ENCODE measurements at places on chromosomes 7 and 10. TPM values are rescaled to one million over a fixed set of nuclear protein-coding genes. Genes with fewer than 3 reads are reported as not detected.
A peak's percentile ranks its signal among the peaks of the same experiment; 100 is the strongest.

The TBXAS1 gene
- 19.1 TPM for total RNA-seq

The C10orf143 gene
- 4.8 TPM for total RNA-seq

The ECHDC3 gene
- total RNA-seq = 8.6 TPM

The MGAM2 gene
- 2.9 TPM for total RNA-seq

DNA sequence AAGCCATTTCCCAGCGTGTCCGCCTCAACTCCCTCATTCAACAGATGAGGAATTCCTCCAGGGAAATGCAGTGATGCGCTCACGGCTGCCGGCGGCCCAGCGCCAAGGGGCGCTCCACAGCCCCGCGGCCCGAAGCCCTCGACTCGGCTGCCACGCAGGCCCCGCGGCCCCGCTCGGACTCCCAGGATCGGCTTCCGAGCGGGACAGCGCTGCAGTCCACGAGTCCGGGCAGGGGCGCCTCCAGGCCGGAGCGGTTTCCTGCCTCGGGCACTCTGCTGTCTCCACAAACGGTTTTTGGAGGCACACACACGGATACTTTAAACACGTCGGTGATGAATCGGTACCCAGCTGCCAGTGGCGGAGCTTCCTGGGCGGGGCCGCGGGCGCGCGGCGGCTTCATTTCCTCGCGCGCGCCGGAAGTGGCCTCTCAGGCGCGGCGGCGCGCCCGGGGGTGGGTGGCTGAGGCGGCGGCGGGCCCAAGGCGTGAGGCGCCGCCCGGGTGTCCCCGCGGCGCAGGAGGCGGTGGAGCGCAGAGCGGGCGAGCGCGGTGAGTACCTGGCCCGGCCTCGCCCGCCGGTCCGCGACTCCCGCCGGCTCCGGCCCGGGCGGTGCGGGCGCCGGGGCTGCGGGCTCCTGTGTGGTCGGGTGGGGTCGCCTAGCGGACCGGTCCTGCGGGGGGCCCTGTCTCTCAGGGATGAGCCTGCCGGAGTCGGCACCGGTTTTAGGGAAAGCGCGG, at the start of gene CSGALNACT2:
Gene CSGALNACT2, plus strand, starts transcription at position 425 of the 736 bp plus-strand sequence. CDS start 16,705 bp downstream, outside the sequence.
- peak; percentile 89 for DNase-seq

DNA sequence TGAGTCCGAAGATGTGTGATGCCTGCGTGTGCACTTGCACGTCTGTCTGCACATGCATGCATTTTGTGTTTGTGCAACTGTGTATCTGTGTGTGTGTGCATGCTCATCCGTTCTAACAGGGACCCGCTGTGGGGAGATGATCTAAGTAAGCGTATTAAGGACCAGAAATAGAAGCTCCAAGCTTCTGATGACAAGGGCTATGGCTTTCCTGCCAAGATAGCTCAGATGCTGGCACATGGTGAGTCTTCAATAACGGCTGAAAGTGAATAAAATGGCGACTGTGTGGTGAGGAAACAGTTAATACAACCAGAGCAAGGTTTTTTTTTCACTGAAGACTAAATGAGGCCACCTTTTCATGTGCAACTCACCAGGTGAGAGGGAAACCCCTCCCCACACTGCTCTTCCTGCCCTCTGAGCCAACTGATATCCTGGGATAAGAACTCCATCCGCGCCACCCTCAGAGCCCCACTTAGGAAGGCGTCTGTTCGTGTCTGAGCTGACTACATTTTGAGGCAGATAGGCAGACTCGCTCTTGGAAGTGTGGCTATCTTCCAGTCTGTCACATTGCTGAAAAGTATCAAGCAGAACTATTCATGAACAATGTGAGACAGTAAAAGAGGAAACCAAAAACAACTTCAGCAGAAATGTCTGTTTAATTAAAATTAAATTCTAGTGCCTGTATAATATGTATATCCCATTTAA, 47.4 kb upstream of the TCERG1L start:
- DNase-seq = no peak

DNA sequence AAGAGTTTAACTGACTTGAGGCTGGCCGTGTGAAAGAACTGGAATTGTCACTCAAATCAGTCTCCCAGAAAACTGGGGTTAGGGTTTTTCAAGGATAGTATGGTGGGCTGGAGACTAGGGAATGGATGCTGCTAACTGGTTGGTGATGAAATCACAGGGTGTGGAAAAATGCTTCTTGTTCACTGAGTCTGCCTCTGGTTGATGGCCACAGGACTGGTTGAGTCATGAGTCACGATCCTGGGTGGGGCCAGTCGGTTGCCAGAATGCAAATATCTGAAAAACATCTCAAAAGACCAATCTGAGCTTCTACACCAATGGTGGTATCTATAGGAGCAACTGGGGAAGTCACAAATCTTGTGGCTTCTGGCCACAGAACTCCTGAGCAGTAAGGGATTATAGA, 16.3 kb upstream of the BAMBI start:
- no peak for DNase-seq

DNA sequence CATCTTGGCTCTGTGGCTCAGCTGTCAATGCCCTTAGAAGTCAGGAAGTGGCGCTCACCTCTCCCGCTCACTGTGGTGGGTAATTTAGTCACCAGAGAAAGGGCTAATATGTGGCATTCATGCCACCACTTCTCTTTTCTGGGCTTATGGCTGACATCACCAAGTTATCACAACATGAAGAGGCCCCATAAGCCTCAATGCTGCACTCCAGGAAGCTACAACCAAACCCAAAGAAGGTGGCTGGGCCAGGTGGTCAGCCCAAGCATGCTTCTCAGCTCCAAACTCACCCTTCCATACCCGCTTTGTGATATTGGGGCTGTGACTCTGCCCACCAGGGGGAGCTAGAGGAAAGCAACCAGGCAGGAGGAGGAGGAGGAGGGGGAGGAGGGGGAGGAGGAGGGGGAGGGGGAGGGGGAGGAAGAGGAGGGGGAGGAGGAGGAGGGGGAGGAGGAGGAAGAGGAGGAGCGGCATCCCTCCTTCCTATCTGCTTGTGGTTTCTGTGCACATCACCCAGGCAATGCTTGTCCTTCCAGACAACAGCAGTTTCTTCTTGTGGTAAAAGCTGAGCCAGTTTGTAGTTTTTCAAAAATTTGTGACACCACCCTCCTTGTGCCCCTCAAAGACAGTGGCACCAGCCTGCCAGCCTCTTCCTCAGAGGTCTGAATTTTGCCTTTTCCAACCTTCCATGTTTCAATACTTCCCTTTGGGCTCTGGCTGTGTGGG, 42.1 kb downstream of the CYP26A1 start:
- peak; percentile 78 for DNase-seq

- DNase-seq = no peak
Observed at GRCh38 chr10:29688230-29688661, 53.5 kb upstream of the SVIL start.

DNA sequence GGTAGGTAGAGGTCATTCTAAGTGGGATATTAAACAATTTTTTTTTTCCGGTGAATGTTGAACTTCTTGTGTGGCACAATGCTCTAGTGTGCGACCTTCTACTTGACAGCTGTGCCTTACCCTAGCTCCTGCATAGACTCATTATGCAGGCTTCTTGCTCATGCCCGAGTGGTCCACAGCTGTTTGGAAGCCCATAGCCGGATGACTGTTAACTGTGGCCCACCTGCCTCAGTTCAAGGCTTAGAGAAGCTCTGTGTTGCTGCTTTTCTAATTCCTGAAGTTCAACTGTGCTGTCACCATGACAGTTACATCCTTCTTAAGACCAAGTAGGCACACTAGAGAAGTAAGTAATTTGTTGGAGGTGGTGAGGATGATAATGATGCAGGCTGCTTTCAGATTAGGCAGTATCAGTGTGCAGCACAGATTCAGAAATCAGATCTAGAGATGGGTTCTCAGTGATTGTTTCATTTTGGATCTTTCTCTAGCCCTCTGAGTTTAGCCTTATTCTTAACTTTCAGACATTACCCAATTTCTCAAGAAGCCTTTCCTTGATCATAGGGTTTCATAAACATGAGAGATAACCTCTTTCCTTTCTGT, 278.4 kb downstream of the PHF14 start:
- no peak for DNase-seq

DNA sequence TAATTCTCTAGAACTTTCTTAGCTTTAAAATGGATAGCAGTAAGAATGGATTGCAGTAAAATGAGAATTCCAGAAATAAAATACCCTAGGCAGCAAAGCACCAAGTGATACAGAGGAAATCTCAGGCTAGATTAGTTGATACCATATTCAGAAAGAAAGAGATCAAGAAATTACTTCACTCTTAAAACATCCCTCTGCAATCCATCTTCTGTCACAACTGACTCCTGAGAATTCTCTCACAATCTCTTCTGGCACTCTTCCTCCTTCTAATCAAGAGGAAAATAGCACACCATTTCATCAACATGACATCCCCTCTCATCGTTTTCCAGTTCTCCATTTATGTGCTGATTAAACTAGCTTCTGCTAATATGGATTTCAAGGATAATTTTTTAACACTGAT, 42.2 kb upstream of the LAMB1 start:
- no peak for DNase-seq
